ENCODE measurements at places on chromosomes 12 and 14. TPM values are rescaled to one million over a fixed set of nuclear protein-coding genes. Genes with fewer than 3 reads are reported as not detected.

AHSA1 gene
- 278 TPM for total RNA-seq

CDCA3 gene
- 110 TPM for total RNA-seq

TMPRSS12 gene
- total RNA-seq, result not detected

GLT1D1 gene
- total RNA-seq, result 4.2 TPM

JAG2 gene
- 12.4 TPM for total RNA-seq

TAMALIN gene
- total RNA-seq, result 2.0 TPM

MRPL52 gene
- total RNA-seq, result 92.8 TPM

CYP46A1 gene
- total RNA-seq, result not detected

GYS2 gene
- not detected for total RNA-seq

KLRC2 gene
- total RNA-seq, result not detected

IQSEC3 gene
- total RNA-seq, result not detected

REM2 gene
- total RNA-seq, result not detected

KRT85 gene
- not detected for total RNA-seq

TAS2R42 gene
- total RNA-seq, result not detected

KRT82 gene
- total RNA-seq, result not detected

NOS1 gene
- total RNA-seq, result not detected

ARID4A gene
- total RNA-seq, result 1.3 TPM

ZDHHC22 gene
- total RNA-seq, result not detected

SERPINA9 gene
- total RNA-seq, result not detected

PLEKHD1 gene
- not detected for total RNA-seq

TSPAN9 gene
- 31.0 TPM for total RNA-seq

PTPN21 gene
- 1.5 TPM for total RNA-seq

LGR5 gene
- not detected for total RNA-seq

TAS2R19 gene
- not detected for total RNA-seq

MAP3K12 gene
- 5.7 TPM for total RNA-seq

POTEG gene
- total RNA-seq, result not detected

NEUROD4 gene
- not detected for total RNA-seq

PLEK2 gene
- total RNA-seq, result 2.2 TPM

RAN gene
- 1,095 TPM for total RNA-seq

RFX4 gene
- not detected for total RNA-seq

FGF6 gene
- total RNA-seq, result not detected
